ENCODE measurements at places on chromosomes 1 and 21.

DNA sequence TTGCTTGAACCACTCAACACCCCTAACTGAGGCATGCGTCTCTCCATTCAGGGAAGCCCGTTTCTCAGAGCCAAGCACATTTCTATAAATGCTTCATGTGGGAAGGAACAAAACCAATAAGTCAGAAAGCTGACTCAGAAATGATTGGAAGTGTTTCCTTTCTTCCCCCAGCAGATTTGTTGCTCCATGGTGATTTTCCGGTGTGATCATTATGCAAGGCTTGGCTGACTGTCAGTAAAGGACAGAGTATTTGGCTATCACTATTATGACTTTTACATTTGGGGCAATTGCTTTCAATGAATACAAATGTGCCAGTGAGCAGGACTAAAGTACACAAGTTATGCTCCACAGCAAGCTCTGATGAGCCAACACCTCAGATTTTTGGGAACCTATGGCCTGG lies 53.3 kb upstream of the ZC3H11B start:
- no peak for DNase-seq

GRCh38 chr1:46820076-46820475 lies 21.2 kb downstream of the CYP4B1 start:
- DNase-seq = no peak

DNA sequence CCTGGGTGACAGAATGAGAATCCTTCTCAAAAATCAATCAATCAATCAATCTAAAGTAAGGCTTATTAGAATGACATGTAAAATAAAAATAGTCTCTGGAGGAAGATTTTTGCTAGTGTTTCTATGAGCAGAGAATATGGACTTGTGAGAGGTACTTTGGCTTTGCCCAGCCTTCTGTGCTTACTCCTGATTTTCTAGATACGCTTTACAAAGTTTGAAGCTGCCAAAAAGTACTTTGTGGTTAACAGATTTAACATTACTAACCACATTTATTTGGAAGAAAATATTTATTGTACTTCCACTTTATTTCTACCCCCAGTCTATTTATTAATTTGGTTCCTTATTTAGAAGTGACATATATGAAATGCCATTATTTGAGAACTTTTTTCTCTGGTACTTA lies 41.0 kb downstream of the CEP350 start:
- no peak for DNase-seq

- DNase-seq = no peak
Observed at GRCh38 chr1:47443530-47444296, 5.9 kb downstream of the FOXD2 start.

DNA sequence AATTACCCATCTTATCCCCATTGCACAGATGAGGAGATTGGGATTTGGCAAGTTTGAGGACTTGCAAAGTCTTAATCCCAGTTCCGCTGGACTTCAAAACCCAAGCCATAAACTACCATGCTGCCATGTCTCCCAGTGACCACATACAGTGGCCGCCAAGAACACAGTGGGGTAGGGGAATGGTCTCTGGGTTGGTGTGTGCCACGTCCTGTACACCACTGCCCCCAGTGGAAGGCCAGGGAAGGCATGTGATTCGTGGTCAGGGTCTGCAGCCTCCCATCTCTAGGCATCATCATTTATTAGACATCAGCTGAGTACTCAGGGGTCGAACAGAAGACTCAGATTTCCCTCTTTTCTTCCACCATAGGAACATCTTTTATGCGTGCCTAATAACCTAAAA lies 76.0 kb downstream of the MAN1C1 start:
- DNase-seq = no peak

DNA sequence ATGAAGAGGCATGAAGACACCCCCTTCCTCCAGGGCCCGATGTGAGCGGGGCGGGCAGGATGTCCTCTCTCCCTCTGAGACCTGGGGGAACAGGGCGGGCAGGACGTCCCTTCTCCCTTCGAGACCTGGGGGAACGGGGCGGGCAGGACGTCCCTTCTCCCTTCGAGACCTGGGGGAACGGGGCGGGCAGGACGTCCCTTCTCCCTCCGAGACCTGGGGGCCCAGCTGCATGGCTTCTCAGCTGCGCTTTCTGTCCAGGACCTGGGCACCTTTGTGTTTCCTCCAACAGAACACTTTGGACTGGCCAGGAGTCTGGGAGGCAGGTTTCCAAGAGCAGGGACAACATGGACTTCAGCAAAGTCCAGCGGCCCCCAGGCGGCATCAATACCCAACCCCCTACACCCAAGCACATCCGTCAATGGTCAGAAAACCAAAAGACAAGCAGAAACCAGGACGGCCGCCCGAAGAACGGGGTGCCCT lies 30.8 kb upstream of the ADARB1 start:
- DNase-seq = no peak

GRCh38 chr1:175833951-175834350 lies 90.6 kb upstream of the TNR start:
- DNase-seq = no peak

DNA sequence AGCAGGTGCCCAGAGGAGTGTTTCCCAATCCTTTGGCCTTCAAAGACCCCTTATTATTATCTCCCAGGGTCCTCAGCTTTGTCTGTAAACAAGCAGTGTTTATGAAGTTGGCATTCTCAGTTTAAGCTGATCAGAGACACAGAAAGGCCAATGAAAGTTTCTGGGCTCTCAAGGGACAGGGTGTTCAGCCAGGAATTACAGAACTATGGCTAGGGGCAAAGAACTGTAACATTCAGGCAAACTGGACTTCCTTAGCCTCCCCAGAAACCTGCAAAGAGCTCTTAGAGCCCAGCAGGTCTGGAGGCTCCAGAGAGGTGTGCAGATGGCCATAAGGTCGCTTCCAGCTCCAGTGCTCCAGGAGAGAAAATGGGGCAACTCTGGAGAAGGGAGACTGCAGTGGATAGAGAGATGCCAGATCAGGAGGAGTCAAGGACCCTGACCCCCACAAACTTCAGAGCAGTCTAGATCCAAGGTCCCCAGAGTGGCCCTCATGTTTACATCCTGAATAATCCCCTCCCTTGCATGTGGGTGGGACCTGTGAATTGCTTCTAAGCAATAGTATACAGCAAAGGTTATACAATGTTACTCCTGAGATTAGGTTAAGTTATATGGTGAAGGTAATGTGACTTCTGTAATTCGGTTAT lies 6.2 kb downstream of the ECHDC2 start:
- no peak for DNase-seq

GRCh38 chr21:44799646-44800045 lies 2.0 kb downstream of the UBE2G2 start:
- no peak for DNase-seq

- DNase-seq = no peak
Observed at GRCh38 chr1:234781241-234782065, 171.5 kb upstream of the IRF2BP2 start.

DNA sequence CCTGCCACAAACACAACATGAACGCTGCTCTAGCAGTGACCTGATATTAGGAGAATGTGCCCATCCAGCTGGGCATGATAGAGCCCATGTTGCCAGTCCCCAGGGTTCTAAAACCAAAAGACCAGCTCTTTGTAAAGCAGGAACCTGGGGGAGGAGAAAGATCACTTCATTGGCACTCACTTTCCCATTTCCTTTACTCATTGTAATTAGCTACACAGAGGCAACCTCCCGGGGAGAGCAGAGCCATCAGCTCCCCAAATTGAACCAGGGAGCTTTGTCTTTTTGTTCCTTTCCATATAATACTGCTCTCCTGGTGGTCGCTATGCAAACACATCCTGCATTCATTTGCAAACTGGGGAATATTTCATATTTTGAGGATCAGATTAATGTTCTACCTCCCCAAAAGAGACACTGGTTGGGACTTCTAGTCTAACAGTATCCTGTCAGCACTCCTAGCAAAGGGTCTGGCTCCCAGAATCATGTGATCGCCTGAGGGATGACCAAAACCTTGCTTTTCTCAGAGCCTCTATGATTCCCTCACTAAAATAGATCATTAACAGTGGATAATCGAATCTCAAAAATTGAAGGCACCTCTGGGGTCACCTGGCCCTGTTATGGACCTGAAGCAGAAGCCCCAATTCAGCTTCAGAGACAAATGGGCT lies 76.7 kb upstream of the CD1D start:
- DNase-seq = no peak
